Activated CD4-positive, alpha-beta memory T cell treated with anti-CD3 and anti-CD28 coated beads for 36 hours (primary cell): ENCODE measurements at places on chromosomes 5 and 9. TPM values are rescaled to one million over a fixed set of nuclear protein-coding genes. Genes with fewer than 3 reads are reported as not detected.
A peak's percentile ranks its signal among the peaks of the same experiment; 100 is the strongest.

DNA sequence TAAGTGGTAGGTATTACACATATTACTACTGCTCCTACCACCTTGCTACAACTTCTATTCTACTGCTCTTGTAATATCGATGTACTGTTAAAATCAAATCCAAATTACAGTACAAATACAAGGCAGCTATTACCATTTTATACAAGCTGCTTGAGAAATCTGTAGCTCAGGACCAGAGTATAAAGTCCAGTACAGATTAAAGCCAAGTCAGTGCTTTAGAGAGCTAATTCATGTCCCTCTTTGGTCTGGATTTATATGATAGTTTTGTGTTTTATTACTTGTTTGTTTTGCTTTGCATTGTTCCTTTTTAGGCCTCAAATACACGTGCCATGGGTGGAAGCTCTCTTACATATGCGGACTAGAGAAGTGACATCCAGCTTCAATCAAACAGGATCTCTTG is 75.8 kb downstream of the DPYSL3 start:
- no peaks in the 10 kb centered on the region for H3K27me3 ChIP-seq
- H3K4me1 ChIP-seq, result no peaks in the 10 kb centered on the region
- H3K36me3 ChIP-seq, result no peaks in the 10 kb centered on the region
- no peak overlapping the region for H3K27ac ChIP-seq

GRCh38 chr5:115962565-115963402 is 509 bp downstream of the LVRN start:
- peaks cover 60% of the 10 kb centered on the region for H3K27me3 ChIP-seq
- H3K27ac ChIP-seq, result no peak overlapping the region
- H3K4me3 ChIP-seq, result no peak overlapping the region
- DNase-seq, result peak; percentile 10

PCDHB14 gene
- total RNA-seq, result not detected

SOHLH1 gene
- not detected for total RNA-seq

ZBED3 gene
- total RNA-seq, result 1.2 TPM

DNA sequence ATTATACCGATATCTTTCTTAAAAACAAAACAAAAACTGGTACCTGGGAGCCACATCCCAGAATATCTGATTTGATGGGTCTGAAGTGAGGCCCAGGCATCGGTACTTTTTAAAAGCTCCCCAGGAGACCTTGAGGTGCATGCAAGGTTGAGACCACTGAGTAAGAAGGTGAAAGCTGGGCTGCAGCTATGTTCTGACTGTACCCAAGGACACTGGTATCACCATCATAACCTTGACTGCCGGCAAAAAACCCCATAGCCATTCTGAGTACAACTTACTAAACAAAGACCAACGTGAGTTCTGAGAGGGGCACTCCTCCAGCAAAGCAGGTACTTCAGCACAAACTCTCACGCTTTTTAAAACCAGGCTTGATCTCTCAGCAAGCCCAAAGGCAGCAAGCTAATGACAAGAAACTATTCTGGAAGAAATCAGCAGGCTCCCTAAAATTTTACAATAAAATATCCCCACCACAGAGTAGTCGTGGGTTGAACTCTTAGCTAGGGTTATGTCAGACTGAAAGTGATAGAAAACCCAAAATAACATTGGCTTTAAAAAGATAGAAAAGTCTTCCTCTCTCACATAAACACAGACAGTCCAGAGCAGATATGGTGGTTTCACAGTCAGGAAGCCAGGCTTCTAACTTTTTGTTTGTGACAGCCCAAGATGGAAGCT is 263.9 kb downstream of the SAXO1 start:
- no peaks in the 10 kb centered on the region for H3K27me3 ChIP-seq
- no peak for DNase-seq
- H3K4me1 ChIP-seq, result no peaks in the 10 kb centered on the region
- no peaks in the 10 kb centered on the region for H3K36me3 ChIP-seq
- H3K27ac ChIP-seq, result no peak overlapping the region

MLLT3 gene
- 34.0 TPM for total RNA-seq

DNA sequence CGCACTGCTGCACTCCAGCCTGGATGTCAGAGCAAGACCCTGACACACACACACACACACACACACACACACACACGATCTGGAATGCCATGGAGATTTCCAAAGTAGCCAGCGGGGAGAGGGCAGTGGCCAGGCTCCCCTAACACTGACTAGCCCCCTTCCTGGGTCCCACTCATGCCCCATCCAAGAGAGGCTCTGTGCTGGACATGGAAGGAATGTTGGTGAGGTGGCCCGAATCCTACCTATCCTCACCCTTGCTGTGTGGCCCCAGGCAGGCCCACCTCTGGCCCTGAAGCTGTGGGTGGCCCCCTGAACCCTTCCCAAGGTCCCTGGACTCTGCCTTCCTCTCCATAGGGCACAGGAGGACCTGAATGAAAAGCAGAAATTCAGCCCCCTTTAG is 7.3 kb downstream of the BRD3 start:
- H3K4me1 ChIP-seq, result peaks cover 53% of the 10 kb centered on the region
- no peak overlapping the region for H3K27ac ChIP-seq
- no peak overlapping the region for H3K4me3 ChIP-seq
- H3K27me3 ChIP-seq, result no peaks in the 10 kb centered on the region
